ENCODE measurements at places on chromosomes 6 and 20. TPM values are rescaled to one million over a fixed set of nuclear protein-coding genes. Genes with fewer than 3 reads are reported as not detected.
A peak's percentile ranks its signal among the peaks of the same experiment; 100 is the strongest.

The BEND6 gene
- 1.3 TPM for total RNA-seq

DNA sequence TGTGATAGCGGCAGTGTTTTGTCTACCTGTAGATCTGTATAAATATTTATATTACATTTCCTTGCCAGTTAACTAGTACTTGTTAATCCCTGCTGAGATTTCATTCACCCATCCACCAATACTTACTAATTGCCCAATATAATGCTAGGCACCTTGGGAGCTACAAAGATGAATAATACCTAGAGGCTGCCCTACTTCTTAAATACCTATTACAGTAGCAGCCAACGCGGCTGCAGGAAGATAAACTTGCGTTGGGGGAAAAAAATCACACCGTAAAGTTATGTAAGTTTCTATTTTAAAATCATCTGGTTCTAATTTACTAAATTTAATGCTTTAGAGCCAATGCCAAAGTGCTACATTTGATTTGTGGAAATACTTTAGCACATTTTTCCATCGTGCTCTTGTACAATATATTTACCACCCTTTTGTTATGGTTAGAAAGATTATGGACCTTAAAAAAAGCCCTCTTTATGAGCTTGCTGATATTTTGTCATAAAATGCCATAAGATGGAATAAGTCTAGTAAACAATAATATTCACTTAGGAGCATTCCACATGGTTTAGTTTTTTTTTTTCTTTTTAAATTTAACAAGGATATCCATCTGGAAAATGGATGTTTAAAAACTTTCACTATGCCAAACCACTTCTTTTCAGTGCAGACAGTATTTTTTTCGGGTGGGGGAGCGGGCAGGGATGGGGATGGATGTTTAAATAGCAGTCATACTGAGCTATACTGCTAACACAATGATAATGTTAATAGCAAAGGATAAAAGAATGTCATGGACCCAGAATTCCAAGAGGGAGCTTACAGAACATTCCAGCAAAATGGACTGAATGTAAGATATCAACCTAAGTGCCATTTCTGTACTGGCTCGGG is 13.2 kb upstream of the NEDD9 start:
- H3K4me1 ChIP-seq, result peaks cover 11% of the 10 kb centered on the region
- no peaks in the 10 kb centered on the region for H3K36me3 ChIP-seq
- H3K4me3 ChIP-seq, result no peak overlapping the region
- no peaks in the 10 kb centered on the region for H3K27me3 ChIP-seq

DNA sequence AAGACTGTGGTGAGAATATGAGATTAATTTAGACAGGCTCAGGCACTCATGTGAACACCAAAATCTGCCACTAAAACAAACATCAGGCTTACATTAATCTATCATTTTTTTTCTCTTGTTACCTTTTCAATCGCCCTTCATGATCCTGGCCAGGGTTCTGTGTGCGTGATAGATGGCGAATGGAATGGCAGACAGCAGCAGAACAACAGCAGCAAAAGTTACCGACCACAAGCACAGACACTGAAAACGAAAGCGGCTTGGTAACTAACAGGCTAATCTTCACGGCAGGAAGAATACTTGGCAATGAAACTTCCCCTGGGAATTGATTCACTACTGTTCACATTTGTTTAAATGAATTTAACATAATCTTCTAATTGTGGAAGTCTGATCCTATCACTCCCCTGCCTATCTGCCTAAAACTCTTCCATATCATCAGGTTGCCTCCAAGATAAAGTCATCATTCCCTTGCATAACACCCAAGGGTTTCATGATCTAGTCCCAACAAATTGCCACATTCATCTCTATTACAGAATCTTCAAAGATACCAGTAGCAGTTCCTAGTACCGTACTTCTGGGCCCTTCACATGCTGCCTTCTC is 28.7 kb downstream of the PTPRK start:
- H3K36me3 ChIP-seq, result no peaks in the 10 kb centered on the region
- H3K4me3 ChIP-seq, result peak overlapping the region; percentile 38
- H3K27ac ChIP-seq, result no peak overlapping the region
- H3K27me3 ChIP-seq, result no peaks in the 10 kb centered on the region
- no peaks in the 10 kb centered on the region for H3K4me1 ChIP-seq

DNA sequence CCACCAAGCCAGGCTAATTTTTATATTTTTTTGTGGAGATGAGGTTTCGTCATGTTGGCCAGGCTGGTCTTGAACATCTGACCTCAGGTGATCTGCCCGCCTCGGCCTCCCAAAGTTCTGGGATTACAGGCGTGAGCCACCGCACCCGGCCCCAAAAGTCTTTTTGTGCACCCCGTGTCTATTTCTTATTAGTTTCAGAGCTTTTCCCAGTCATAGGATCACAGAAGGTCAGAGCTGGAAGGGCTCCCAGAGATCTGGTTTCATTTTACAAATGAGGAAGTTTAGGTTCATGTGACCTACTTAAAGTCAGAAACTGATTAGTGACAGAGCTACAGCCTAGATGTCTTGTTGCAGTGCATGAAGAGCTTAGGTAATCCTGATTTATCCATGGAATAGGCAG is 1.6 kb upstream of the OGFRL1 start:
- H3K4me1 ChIP-seq, result peaks cover 13% of the 10 kb centered on the region
- peak overlapping the region; percentile 98 for H3K27ac ChIP-seq
- no peaks in the 10 kb centered on the region for H3K36me3 ChIP-seq
- no peak overlapping the region for H3K4me3 ChIP-seq
- H3K27me3 ChIP-seq, result no peaks in the 10 kb centered on the region

- no peak for DNase-seq
- no peak overlapping the region for H3K4me3 ChIP-seq
- H3K4me1 ChIP-seq, result no peaks in the 10 kb centered on the region
- H3K36me3 ChIP-seq, result no peaks in the 10 kb centered on the region
Observed at GRCh38 chr6:165245287-165245686, 64.1 kb downstream of the C6orf118 start.

All from ascending aorta (tissue), 2 donors.